ENCODE measurements at places on chromosomes 1 and 21.

GRCh38 chr1:87648323-87649119, 319.8 kb downstream of the LMO4 start:
- DNase-seq = no peak

- no peak for DNase-seq
Measured at GRCh38 chr1:90074970-90075391, 80.1 kb downstream of the ZNF326 start.

GRCh38 chr1:34127006-34128000, 37.7 kb downstream of the CSMD2 start:
- no peak for DNase-seq

DNA sequence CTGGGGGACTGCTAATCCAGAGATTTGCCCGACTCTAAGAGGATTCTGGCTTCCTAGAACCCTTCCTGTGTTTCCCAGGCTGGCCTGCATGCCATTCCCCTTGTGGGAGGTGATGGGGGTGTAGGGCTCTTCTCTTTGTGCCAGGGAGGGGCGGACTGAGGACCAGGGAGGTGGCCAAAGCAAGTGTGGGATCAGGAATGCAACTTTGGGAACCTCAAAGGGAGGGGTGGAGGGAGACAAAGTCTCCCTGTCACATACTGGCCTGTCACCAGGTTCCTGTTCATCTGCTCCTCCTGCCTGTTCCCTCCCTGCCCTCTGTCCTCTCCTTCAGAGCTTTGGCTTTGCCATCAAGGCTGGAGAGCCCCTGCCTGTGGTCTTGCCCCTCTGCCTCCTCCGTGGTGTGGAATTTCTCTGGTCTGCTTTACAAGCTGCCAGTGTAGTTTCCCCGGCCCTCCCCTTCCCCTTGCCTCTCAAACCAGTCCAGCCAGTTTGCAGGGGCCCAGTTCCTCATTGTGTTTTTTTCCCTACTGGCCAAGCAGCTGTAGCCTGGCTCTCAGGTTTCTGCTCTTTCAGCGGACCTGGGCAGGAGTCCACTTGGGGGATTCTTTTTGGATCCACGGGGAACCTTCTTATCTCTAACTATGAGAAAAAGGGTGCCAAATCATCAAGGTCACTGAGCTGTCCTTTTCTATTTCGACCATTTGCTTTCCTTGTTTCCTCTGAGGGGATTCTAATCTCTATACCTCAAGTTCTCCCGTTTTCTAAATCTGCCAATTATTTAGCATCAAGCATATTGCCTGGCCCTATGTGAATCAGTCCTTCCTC, 1.8 kb downstream of the CGN start:
- DNase-seq = no peak

DNA sequence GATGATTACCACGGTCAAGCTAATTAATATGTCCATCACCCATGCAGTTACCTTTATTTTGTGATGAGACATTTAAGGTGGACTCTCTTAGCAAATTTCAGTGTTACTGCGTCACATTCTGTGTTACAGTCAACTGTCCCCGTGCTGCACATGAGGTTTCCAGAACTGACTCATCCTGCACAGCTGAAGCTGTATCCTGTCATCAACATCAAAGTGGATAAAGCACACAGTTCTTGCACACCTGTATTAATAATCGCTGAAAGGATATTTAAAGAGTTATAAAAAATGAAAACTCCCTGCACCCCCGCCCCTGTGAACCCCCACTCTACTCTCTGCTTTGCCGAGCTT, 3.4 kb upstream of the KRTAP10-5 start:
- no peak for DNase-seq

DNA sequence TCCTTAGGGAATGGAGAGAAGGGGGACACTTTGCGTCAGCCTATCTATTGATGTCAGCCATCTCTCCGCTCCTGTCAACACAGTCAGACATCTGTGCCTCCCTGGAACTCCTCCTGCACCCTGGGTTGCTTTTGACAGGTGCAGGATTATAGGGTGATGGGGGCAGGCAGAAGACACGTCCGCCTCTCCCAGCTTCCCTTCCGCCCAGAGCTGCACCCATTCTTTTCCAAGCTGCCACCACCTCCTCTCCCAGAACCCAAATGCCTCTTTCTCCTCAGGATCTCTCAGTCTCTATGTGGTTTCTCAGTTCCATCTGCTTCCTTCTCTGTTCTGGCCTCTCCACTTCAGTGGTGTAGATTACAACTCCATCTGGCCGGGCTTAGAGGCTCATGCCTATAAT, 17.1 kb upstream of the KIF1B start:
- no peak for DNase-seq

DNA sequence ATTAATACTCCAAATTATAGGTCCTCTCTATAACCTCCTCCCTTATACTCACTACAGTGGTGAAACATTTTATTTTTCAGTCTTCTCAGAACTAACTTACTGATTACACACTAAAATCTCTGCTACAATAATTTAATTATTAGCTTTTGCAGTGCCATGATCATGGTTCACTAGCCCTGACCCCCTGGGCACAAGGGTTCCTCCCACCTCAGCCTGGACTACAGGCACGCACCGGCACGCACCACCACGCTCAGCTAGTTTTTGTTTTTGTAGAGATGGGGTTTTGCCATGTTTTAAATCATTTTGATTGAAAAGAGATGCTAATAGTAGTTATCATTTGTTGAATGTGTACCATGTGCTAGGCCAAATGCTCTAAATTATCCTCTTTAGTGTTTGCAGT, 6.3 kb downstream of the PATJ start:
- DNase-seq = no peak

GRCh38 chr1:111754984-111755330, 744 bp upstream of the DDX20 start:
- DNase-seq = peak; percentile 85

DNA sequence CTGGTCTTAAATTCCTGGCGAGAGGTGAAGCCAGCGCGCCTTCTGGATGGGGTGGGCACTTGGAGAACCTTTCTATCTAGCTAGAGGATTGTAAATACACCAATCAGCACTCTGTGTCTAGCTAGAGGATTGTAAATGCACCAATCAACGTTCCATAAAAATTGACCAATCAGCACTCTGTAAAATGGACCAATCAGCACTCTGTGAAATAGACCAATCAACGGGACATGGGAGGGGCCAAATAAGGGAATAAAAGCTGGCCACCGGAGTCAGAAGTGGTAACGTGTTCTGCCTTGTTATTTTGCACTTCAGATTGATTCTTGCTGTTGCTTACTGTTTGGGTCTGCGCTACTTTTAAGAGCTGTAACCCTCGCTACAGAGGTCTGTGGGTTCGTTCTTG, 12.0 kb upstream of the LIN9 start:
- no peak for DNase-seq

GRCh38 chr1:239590556-239590955, 204.2 kb downstream of the CHRM3 start:
- DNase-seq = no peak

GRCh38 chr1:3771108-3772026, 1.2 kb upstream of the SMIM1 start:
- DNase-seq = no peak

- DNase-seq = no peak
Measured at GRCh38 chr21:25383545-25383944, 223.7 kb downstream of the MRPL39 start.

DNA sequence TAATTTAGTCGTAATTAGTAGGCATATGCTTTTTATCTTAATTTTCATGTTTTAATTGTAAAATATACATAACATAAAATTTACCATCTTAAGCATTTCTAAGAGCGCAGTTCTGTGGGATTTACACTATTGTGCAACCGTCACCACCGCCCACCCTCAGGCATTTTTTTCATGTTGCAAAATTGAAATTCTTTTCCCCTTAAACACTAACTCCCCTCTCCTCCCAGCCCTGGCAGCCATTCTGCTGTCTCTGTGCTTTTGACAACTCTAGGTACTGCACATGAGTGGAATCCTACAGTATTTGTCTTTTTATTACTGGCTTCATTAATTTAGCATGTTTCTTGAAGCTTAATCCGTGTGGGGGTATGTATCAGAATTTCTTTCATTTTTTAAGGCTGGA, 7.8 kb downstream of the PIK3CD start:
- DNase-seq = no peak

DNA sequence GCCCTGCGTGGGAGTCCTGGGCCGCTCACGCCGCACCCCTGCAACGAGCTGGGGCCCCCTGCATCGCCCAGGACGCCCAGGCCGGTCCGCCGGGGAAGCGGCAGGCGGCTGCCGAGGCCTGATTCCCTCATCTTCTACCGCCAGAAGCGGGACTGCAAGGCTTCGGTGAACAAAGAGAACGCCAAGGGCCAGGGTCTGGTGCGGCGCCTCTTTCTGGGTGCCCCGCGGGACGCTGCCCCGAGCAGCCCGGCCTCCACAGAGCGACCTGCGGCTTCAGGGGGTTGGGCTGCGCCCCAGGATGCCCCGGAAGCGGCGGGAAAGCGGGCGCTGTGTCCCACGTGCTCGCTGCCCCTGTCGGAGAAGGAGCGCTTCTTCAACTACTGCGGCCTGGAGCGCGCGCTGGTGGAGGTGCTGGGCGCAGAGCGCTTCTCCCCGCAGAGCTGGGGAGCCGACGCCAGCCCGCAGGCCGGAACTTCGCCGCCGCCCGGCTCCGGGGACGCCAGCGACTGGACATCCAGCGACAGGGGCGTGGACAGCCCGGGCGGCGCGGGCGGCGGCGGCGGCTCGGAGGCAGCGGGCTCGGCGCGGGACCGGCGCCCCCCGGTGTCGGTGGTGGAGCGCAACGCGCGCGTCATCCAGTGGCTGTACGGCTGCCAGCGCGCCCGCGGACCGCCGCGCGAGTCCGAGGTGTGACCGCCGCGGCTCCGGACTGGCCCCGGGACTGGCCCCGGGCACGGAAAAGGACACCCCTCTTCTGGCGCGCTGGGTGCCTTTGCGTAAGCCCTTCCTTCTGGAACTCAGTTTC, 2.7 kb downstream of the FAM110D start:
- DNase-seq = peak; percentile 32

GRCh38 chr1:150187560-150187931, 37.8 kb downstream of the PLEKHO1 start:
- DNase-seq = no peak

- DNase-seq = no peak
Measured at GRCh38 chr1:31306278-31306677, 9.4 kb downstream of the ZCCHC17 start.

- no peak for DNase-seq
Measured at GRCh38 chr21:45135868-45136267, 61.5 kb downstream of the ADARB1 start.

GRCh38 chr1:99005537-99005942, 879 bp upstream of the PLPPR5 start:
- no peak for DNase-seq

DNA sequence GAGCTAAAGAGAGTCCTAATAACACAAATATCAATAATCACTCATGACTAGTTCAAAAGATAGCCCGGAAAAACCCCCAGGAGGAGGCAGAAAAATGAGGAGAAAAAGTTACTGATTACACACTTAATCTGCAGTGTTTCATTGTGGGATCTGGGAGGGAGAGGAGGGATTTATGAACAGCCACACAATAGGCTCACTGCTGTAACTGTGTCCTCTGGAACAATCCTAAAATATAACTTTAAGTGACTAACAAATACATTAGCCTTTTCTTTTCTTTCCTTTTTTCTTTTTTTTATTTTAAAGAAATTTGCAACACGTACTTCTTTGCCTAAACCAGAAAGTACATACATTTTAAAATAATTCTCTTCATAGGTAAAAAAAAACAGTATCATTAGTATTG, 106.3 kb upstream of the LBR start:
- no peak for DNase-seq

DNA sequence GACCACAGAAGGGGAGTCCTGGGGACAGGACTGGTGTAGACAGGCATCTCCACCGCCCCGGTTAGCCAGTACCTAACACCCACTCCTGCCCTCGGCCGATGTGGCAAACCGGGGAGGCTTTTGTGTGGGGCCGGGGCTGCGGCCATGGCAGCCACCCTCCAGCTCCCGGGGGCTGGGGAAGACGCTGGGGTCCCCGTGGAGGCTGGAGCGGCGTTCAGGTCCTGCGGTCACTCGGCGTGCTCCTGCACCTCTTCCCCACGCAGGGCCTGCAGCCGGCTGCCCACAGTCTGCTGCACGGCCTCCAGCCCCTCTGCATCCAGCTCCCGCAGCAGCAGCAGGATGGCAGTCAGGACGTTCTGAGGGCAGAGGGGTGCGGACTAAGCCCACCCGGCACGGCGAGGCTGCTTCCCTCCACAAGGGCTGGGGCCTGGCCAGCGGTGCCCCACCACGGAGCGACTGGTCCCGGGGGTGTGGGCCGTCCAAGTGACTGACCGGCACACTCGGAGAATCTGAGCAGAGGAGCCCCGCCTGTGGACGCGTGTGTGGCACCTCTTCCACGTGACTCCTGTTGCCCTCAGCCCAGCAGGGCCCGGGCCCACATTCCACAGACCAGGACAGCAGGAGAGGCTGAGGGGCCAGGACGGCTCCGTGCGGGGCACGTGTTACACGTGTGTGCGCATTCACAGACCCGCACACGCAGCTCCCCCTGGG, 9.1 kb downstream of the CFAP410 start:
- DNase-seq = no peak

- DNase-seq = no peak
Measured at GRCh38 chr1:89670163-89670562, 37.2 kb downstream of the LRRC8C start.

DNA sequence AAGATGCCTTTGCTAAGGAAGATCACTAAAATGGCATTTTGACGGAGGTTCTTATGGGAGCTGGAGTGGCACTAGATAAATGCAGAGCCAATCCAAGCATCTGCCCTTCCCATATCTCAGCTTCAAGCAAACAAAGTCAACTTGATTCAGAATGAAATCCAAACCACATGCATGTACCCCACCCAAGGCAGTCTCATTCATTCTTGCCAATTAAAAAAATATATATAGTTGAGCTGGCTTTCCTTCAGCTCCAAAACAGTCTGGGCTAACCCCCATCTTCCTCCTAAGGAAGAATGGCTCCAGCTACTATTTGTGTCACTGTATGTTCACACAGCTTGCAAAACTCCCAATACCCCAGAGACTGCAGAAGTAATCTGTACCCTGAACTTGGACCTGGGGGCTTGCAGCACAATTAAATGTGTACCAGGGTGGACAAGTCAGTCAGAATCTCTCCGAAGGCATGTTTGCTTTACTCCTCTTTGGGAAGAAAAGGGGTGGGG, 35.4 kb downstream of the GPR3 start:
- DNase-seq = no peak

- DNase-seq = no peak
Measured at GRCh38 chr21:36477001-36477400, 2.9 kb downstream of the CLDN14 start.

GRCh38 chr1:161953256-161953920, 70.3 kb downstream of the OLFML2B start:
- no peak for DNase-seq

- DNase-seq = no peak
Measured at GRCh38 chr1:218250492-218250891, 34.6 kb upstream of the RRP15 start.

DNA sequence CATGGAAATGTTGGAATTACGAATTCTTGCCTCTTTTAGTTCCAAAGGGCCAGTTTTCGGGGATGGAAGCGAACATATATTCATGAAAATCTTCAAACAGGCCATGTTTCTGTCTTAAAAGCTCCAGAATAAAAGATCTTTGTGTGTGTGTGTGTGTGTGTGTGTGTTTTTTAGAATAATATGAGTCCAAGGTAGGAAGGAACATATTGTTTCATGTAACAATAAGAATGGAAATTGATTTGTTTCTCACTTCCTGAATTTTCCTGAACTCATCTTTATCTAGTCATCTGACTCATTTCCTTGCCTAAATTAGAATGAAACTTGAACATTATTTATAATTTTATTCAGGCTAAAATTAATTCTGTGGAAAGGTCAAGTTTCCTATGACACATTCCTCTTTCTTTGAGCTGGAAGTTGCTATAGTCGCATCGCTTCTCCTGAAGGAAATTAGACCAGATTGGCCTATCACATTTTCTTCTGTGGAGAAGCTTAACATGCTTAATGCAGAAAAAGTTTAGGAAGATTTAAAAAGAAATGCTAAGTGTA, 805.1 kb upstream of the ADAMTS5 start:
- no peak for DNase-seq

GRCh38 chr21:46121286-46122221, 23.6 kb downstream of the COL6A2 start:
- DNase-seq = no peak

All from NCI-H1436 (cell line).